Caki2 (cell line): ENCODE measurements at places on chromosomes 1 and 21. TPM values are rescaled to one million over a fixed set of nuclear protein-coding genes. Genes with fewer than 3 reads are reported as not detected.

- no peak for DNase-seq
Measured at GRCh38 chr1:25647863-25648262, 31.3 kb downstream of the MAN1C1 start.

DNA sequence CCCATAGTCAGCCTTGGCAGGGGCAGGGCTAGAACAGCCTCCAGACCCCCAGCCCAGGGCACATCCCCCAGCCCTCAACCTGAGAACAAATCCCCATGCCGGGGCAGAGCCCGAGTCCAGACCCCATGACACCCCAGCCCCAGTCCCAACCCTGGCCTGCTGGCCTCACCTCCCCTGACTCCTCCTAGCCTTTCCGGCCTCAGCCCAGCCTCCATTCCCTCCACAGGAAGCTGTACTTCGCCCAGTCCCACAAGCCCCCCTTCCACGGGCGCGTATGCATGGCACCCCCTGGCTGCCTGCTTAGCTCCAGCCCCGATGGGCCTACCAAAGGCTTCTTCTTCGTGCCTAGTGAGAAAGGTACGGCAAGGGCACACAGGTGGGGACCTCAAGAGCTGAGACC is 50.4 kb downstream of the DISP3 start:
- no peak for DNase-seq

DNA sequence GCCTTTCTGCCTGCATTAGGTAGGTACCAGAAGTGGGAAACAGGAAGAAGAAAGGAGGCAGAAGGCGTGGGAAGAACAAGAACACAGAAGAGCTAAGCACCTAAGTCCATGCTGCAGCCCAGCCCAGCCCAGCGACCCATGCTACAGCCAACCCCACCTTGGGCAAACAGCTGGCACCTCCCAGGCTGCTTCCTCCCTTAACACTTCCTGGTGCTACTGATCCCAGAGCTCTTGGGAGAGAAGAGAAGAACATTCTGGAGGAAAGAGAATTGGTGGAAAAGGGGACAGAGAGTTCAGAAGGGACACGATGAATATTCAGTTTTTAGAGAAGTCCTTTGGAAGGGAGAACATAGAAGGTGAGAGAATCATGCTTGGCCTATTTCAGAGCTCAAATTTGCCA is 28.5 kb downstream of the PLEKHA6 start:
- no peak for DNase-seq

DNA sequence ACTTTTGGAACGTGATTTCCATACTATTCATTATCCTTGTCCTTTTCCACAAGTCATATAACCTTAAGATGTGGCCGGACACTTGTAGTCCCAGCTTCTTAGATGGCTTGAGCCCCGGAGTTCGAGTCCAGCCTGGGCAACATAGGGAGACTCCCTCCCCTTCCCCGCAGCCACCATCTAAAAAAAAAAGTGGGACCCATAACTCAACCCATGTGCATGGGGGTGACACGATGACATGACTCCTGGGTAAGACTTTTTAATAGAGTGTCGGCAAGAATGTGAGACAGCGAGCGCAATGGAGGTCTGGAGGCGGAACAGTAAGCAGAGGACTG is 25.7 kb downstream of the MIA3 start:
- no peak for DNase-seq

DNA sequence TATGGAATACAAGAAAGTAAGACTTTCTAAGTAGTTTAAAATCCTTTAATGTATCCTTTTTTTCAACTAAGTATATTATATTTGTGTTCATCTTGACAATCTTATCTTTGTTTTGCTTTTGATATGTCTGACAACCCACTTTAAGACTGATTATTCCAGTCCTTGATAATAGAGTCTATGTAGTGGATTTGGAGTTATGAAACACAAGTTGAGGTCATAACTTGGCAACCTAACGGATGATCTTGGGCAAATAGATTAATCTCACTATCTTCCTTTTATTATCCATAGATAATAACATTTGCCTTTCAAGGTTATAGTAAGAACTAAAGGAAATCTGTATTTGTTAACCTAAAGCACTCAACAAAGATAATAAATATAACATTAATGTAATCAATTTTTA is 4.8 kb upstream of the GBP2 start:
- no peak for DNase-seq

The S100A8 gene
- not detected in 2 replicates for total RNA-seq

The TMOD4 gene
- total RNA-seq, result not detected in 2 replicates

The SYT2 gene
- not detected in 2 replicates for total RNA-seq

The LCE2B gene
- total RNA-seq, result not detected in 2 replicates
